ENCODE measurements at places on chromosomes 6 and 20.

DNA sequence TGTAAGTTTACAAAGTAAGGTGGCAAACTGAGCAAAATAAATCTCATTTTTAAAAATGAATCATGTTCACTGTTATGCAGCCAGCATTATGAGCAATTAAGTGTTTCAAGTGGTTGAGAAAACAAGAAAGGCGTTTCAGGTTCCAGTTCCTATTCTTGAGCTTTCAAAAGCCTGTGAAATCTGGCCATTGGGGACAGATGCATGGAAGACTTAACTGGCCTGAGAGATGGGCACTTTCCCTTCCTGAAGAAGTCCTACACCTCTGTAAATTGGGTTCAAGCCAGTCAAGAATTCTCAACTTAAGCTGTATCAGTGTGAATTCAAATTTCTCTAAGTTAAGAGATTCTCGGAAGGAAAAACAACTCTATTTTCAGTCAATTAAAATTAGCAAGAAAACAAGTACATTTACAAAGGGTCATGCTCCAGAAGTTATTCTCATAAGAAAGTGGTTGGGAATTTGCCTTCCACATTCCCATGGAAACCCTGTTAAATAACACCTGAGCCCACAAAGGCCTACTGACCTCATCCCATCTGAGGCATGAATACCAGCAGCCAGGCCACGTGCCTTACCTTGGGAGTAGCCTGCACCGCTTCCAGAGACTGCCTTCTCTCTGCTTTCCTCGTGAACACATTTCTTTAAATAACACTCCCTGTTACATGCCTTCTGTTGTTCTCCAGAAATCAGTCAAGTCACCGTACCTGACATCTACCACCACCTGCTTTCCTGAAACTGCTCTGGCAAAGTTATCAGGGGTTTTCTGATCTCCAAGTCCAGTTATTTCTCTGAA, 19.4 kb downstream of the MAP3K5 start:
- DNase-seq = no peak

- DNase-seq = no peak
These were observed 161.7 kb downstream of the ERMARD start for GRCh38 chr6:169913096-169913638.

GRCh38 chr6:52545406-52546119, 31.3 kb downstream of the TRAM2 start:
- DNase-seq = no peak

- DNase-seq = no peak
These were observed 137.6 kb upstream of the MANEA start for GRCh38 chr6:95439741-95440140.

DNA sequence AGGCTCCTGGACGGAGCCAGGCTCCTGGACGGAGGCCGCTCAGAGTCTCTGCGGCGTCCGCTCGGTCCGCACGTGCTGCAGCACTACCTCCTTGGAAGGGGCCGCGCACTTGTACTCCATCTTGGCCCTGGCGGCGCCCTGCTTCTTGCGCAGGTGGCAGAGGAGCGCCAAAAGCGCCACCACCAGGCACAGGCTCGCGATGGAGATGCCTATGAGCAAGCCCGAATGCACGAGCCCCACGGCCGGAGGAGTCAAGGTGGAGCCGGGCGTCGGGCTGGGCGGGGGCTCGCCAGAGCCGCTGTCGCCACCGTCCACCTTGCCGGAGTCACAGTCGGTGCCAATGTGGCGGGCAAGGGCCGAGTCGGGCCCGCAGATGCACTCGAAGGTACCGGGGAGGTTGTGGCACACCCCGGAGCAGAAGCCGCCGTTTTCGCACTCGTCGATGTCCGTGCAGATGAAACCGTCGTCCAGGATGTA, 1.7 kb downstream of the THBD start:
- no peak for DNase-seq

DNA sequence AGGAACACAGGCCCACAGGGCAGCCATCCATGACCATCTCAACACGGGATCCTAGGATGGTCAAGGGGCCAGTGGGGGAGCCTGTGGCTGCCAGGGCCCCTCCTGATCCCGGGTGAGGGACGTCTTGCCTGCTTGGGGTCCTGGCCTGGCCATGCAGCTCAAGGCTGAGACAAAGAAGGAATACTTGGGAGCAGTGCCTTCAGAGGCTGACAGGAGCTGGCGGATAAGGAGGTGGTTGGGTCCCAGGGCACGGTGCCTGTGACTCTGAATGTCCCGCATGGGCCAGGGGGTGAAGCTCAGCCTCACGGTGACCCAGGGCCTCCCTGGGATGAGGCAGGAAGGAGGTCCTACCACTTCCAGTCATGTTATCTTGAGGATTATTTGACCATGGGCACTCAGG, 95.2 kb downstream of the SMOC2 start:
- no peak for DNase-seq

DNA sequence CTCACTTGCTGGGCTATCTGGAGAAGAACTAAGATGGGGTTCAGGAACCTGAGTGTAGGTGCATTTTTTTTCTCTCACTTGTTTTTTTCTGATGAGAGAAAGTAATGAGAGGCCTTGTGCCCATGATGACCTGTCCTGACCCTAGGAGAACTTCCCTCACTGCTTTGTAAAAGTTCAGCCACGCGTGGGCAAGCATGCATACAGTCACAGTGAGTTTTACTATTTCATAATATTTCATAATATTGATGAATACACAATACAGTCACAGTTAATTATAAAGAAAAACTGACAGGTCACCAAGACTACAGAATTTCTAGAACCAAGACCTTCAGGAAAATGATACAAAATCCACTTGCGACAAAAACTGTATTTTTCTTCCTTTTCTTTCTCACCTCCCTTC, 111.8 kb downstream of the MAP7 start:
- no peak for DNase-seq

DNA sequence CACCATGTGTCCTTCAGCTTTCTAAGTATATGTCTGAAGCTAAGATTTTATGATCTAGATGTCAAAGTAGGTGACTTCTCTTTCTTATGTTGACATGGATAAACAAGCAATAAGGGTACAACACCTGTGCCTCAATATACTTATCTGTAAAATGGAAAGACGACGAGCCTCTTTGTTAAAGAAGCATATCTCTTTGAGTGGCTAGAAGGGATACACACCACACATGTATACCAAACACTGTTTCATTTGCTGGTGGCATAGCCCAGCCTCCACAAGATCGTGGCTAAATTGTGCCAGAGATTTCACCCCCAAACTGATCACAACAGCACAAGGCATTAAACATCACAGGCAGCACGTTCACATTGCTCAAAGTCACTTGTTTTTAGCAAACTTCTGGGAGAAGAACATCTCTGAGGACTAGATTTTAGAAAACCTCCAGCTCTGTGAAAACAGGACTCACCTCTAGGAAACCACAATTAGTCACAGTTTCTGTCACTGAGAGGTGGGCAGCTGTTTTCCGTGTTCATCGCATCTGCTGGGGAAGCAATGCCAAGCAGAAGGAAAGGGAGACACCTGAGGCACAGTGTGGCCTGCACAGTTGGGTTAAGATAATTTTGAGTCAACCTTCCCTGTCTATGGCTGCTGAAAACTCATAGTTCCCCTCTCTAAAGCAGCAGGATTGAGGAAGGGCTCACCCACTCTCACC, 263.0 kb upstream of the PLCB4 start:
- no peak for DNase-seq

GRCh38 chr6:73566954-73567591, 46.2 kb upstream of the EEF1A1 start:
- no peak for DNase-seq

DNA sequence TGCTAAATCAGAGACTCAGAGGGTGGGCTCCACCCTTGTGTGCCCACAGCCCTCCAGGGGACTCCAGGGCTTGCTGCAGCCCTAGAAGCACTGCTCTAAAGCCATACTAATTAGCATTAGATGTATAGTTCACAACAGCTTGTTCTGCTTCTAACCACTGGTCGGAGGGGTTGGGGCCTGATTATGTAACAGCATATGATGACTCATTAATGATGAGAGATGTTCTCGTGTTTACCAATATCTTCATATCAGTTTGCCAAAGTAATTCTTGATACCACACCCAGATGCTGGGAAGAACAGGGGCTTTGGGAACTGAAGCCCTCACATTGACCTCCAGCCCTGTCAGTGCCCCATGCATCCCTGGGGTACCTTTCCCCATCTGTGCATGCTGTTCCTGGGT, 104.1 kb upstream of the FOXA2 start:
- no peak for DNase-seq

DNA sequence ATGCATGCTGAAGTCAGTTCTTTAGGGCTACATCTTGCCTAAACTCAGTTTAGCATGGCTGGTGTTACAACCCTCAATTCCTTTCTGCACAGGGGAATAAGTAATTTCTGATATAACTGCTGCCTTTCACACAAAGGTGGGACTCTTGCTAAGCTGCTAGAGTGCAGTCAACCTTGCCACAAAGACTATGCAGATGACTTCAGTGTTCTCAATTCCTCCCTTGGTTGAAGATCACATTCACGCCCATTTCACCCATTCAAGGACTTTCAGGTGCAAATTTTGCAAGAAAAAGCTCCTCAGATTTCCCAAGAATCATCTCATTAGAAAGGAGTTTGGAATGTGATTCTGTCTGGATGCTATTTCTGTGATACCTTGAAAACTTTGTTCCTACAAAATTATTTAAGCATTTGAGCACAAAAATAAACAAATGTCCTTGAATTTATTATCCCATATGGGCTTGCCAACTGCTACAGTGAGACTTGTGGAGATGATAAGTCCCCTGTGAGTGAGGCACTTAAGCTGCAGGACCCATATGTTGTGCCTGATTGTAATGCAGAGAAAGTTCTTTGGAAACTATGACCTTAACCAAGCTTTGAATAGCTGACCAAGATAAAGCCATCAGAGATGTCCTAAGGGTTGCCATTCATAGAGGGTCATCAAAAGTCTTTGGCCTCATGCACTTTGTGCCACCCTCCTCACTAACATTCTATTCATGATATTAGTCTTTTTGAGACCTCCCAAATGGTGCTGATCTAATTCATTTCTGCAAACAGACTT, 111.8 kb downstream of the PLCB4 start:
- DNase-seq = no peak

DNA sequence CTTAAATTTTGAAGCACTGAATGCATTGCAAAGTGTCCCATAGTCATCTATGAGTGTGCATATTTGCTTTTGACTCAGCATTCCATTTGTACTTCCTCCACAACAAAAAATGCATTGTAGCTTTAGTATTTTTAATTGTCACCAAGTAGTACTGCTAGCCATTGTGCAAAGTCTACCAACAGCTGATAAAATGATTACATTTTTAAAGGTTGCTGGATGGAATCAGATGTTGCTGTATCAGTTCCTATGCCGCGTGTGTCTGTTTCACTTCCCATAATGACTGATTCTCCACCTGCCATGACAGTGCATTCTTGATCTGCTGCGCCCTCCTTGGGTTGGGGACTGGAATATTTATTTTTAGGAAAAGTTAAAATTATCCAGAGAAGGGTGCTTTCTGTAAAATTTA, 41.2 kb downstream of the SLX4IP start:
- DNase-seq = no peak

DNA sequence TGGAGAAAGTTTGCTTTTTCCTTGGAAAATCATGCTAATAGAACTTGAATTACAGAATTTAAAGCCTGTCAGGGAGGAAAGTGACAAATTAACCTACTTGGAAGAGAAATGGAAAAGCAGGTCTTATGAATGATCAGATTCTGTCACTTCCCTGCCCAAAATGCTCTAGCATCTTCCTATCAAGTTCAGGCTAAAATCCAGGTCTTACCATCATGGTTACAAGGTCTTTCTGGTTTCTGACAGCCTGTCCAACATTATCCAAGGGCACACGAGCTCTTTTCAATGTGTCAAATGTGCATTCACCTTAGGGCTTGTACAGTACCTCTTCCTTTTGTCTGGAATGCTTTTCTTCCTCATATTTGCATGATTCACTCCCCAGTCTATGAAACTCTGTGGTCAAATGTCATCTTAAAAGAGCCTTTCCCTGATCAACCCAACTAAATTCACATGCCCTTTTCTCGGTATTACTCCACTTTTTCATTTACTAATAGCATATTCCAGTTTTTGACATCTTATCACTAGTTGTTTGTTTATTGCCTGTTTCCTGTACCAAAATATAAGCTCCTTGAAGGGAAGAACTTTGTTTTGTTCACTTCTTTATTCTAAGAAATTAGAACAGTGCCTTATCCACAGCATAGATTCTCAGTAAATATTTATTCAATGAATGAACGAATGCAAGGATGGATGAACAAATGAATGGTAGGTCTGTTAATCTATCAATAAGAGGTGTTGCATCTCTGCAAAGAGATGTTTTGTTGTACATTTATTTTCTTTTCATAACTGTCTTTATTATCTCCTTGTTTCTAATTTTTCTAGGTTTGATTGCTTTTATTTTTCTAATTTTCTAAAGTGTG, 139.5 kb downstream of the BCAS1 start:
- no peak for DNase-seq

GRCh38 chr6:27873021-27873940, 38.9 kb downstream of the OR2B2 start:
- no peak for DNase-seq

DNA sequence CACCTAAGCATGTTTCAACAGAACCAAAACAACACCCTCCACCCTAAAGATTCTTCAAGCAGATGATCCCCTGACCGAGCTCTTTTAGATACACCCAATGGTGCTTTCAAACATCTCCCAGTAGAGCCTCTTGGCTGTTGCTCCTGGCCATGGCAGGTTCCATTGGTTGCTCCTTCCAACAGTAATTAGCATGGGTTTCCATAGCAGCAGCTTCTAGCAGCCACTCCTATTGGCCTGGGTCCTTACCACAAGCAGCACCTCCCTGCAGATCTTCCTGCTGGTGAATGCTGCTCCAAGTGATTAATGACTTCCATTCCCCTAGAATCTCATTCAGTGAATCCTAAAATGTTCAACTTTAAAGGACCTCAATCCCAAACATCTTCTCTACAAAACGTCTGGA, 13.9 kb downstream of the CCN2 start:
- DNase-seq = no peak

GRCh38 chr6:158737710-158738615, 81.2 kb downstream of the EZR start:
- DNase-seq = no peak

DNA sequence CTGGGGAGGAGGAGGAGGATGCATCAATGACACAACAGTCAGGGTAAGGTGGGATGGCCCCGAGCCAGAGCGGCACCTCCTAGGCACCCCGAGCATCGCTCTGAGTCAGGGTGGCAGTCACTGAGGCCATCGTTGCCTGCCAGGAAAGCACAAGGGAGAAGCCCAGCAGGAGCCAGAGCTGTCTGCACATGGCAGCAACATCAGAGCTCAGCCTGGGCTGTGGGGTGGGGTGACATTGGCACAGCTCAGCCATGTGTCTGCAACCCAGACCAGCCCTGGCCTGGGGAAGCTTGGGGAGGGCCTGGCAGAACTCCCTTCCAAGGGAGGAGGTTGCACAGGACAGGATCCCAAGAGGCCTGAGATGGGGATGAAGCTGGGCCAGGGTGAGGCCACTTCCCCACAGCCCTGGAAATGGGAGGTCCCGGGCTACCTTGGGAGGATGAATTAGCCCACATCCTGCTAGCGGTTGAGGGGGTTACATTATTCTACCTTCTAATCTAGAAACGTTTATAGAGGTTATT, 255.6 kb downstream of the MAFB start:
- no peak for DNase-seq

All from stimulated activated CD8-positive, alpha-beta memory T cell treated with anti-CD3 and anti-CD28 coated beads, Interleukin-15, amount 100 ng/mL, for 1 hour (primary cell).